ENCODE measurements at places on chromosomes 6 and 20.

DNA sequence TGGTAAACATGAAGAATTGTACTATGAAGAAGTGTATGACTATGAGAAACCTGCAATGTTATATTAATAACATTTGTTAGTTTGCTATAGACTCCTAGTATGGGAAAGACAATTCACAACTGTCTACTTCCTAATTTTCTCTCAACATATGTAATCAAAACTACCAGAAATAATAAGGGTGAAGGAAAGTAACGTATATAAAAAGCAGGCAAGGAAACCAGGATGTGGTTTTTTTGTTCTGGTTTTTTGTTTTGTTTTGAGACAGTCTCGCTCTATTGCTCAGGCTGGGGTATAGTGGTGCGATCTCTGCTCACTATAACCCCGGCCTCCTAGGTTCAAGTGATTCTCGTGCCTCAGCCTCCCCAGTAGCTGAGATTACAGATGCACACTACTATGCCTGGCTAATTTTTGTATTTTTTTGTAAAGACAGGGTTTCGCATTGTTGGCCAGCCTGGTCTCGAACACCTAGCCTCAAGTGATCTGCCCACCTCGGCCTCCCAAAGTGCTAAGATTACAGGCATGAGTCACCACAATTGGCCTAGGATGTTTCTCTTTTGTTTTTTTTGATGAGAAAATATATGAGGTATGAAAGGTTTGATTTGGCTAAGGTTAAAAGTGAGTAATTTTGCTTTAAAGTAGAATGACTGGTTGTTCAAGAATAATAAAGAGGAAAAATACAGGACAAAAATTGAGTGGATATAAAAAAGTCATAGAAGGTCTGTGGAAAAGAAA is 83.1 kb downstream of the PTCHD4 start:
- DNase-seq, result no peak

DNA sequence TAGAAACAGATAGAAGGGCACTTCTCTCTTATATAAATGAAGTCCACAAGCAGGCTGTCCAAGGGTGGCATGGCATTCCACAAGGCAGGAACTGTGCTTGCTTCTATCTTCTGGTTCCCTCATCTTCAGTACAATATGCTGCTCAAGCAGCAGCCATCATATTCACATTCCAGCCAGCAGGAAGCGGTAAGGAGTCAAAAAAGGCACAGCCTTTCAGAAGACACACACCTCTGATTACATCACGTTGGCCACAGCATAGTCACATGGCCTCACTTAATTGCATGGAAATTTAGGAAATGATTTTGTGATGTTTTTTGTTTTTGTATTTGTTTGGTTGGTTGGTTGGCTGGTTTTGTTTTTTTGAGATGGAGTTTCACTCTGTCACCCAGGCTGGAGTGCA is 19.0 kb downstream of the REM1 start:
- DNase-seq, result peak; percentile 73

DNA sequence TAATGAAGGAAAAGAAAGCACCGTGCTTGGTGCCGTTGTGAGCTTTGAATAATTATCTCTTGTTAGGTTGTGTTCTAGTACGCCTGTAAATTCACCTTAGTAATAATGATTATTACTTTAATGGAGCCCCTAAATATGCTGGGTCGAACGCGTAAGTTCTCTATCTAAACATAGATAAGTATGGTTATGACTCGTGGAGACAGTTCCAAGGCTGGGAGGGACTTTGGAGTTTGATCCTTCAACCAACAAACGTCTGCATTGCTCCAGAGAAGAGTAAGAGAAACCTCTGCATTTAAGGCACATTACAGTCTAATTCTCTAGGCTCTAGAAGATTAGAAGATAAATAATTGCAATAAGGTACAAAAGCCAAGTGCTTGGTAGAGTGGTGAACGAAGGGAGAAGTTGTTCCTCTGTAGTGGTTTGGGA is 514 bp downstream of the ACOT13 start:
- DNase-seq, result peak; percentile 41

DNA sequence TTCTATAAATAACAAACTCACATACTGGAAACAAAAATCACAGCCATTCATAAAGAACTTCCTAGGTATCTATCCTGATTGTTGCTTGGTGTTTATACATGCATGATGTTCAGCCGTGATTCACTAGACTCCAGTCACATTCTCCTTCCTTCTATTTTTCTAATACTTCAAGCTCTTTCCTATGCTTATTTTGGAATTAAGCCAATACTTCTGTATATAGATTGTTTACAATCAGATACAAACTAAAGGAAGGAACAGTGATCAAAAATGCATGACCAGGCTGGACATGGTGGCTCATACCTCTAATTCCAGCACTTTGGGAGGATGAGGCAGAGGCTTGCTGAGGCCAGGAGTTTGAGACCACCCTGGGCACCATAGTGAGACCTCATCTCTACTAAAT is 377.5 kb upstream of the IRAK1BP1 start:
- DNase-seq, result no peak

GRCh38 chr6:31575335-31575901 is at the start of gene TNF:
TNF (plus strand) TSS chr6:31575565; CDS start chr6:31575742, 177 bp downstream.
- DNase-seq, result no peak

DNA sequence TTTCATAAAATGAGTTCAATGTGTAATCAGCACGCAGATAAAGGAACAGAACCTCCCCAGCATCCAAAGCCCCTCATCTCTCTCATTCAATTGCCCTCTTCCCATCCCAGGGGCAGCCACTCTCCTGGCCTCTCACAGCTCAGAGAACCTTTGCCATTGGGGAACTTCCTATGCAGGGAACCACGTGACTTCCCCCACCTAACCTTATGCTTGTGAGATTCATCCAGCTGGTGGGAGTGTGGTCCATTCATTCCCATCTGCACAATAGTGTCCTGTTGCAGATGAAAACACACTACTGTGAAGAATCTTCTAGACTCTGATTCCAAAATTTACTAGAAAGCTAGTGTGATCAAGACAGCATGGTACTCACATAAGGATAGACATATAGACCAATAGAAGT is 299.3 kb downstream of the CDH4 start:
- DNase-seq, result no peak

Data from cardiac muscle cell (in vitro differentiated cells and primary cell).